Gastrocnemius medialis (tissue), 4 donors: ENCODE measurements at places on chromosomes 3 and 15.

DNA sequence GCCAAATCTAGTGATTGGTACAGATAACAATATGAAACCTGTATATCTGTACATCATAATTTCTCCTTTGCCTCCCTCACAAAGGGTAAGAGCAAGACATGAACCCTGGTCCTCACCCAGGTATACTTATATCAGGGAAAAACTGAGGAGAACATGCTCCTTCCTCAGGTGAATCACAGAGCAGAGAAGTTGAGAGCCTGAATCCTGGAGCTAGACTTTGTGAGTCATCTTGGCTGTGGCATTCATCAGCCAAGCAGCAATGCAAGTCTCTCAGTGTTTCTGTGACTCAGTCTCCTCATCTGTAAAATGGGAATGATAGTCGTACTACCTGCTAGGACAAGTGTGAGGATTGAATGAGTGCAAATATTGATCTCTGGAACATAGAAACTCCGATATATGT lies 165.7 kb upstream of the ADAMTS9 start:
- H3K4me3 ChIP-seq: no peak overlapping the region
- peaks cover 6% of the 10 kb centered on the region for H3K4me1 ChIP-seq
- no peaks in the 10 kb centered on the region for H3K36me3 ChIP-seq
- DNase-seq: no peak

- no peaks in the 10 kb centered on the region for H3K4me1 ChIP-seq
- no peak overlapping the region for H3K4me3 ChIP-seq
- H3K27me3 ChIP-seq: no peaks in the 10 kb centered on the region
Measured at GRCh38 chr3:53544357-53544756, 49.9 kb downstream of the CACNA1D start.

- H3K4me3 ChIP-seq: no peak overlapping the region
- DNase-seq: peak; percentile 17
- no peaks in the 10 kb centered on the region for H3K36me3 ChIP-seq
Measured at GRCh38 chr3:160106905-160107861, 118.0 kb upstream of the C3orf80 start.

- H3K27ac ChIP-seq: no peak overlapping the region
- no peak for DNase-seq
- no peaks in the 10 kb centered on the region for H3K27me3 ChIP-seq
- no peaks in the 10 kb centered on the region for H3K4me1 ChIP-seq
Measured at GRCh38 chr15:65599677-65600076, 11.3 kb downstream of the INTS14 start.

- no peaks in the 10 kb centered on the region for H3K36me3 ChIP-seq
- H3K27me3 ChIP-seq: no peaks in the 10 kb centered on the region
- no peak overlapping the region for H3K4me3 ChIP-seq
- no peak overlapping the region for H3K27ac ChIP-seq
- no peak for DNase-seq
Measured at GRCh38 chr15:26892182-26892518, 25.3 kb downstream of the GABRA5 start.

GRCh38 chr15:63071288-63071909 lies 28.9 kb downstream of the TPM1 start:
- H3K36me3 ChIP-seq: peaks cover 1% of the 10 kb centered on the region
- no peak for DNase-seq
- no peak overlapping the region for H3K4me3 ChIP-seq
- H3K27ac ChIP-seq: no peak overlapping the region
- H3K27me3 ChIP-seq: no peaks in the 10 kb centered on the region

GRCh38 chr15:57054204-57054750 lies 135.8 kb downstream of the TCF12 start:
- no peaks in the 10 kb centered on the region for H3K36me3 ChIP-seq
- no peak overlapping the region for H3K4me3 ChIP-seq
- no peak for DNase-seq
- no peaks in the 10 kb centered on the region for H3K27me3 ChIP-seq
- peaks cover 45% of the 10 kb centered on the region for H3K4me1 ChIP-seq
- no peak overlapping the region for H3K27ac ChIP-seq

GRCh38 chr15:83998486-83998885 lies 237.1 kb upstream of the GOLGA6L4 start:
- H3K4me3 ChIP-seq: no peak overlapping the region
- no peak for DNase-seq
- no peaks in the 10 kb centered on the region for H3K36me3 ChIP-seq
- H3K4me1 ChIP-seq: no peaks in the 10 kb centered on the region
- no peak overlapping the region for H3K27ac ChIP-seq

- no peak overlapping the region for H3K27ac ChIP-seq
- no peak for DNase-seq
- no peaks in the 10 kb centered on the region for H3K36me3 ChIP-seq
- no peak overlapping the region for H3K4me3 ChIP-seq
- H3K4me1 ChIP-seq: peaks cover 11% of the 10 kb centered on the region
- H3K27me3 ChIP-seq: no peaks in the 10 kb centered on the region
Measured at GRCh38 chr3:128969993-128970739, 23.7 kb downstream of the CFAP92 start.

DNA sequence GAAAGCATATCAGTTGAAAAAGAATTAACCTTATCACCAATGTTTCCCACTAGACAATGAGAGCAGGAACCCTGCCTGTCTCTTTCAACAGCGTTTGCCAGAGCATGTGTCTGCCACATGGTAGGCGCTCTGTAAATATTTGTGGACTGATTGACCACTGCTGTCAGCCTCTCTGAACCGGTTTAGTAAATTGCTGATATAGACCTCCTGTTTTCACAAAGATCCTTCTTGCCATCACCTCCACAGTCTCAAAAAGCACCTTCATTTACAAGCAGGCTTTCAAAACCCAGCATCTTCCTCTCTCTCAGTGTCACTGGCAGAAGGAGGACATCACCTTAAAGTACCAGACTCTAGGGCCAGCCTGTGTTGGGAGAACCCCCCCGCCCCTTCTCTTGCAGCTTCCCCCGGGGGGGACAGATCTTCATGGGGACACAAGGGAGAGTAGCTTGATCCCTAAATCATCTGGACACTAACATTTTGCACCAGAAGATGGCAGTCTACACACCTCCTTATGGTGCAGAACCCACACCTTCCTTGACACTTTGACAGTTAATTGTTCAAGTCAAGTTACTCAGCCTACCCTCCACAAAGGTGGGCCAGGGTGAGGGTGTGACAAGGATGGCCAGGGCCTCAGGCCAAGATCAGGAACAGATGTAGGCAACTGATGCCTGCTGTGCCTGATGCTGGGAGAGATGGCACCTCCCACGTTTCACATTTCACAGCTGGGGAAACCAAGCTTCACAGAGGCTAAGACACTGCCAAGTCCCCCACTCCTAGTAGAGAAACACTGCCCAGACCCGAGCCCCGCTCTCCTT lies 37.8 kb upstream of the USP3 start:
- no peaks in the 10 kb centered on the region for H3K27me3 ChIP-seq
- no peaks in the 10 kb centered on the region for H3K36me3 ChIP-seq
- DNase-seq: peak; percentile 18

DNA sequence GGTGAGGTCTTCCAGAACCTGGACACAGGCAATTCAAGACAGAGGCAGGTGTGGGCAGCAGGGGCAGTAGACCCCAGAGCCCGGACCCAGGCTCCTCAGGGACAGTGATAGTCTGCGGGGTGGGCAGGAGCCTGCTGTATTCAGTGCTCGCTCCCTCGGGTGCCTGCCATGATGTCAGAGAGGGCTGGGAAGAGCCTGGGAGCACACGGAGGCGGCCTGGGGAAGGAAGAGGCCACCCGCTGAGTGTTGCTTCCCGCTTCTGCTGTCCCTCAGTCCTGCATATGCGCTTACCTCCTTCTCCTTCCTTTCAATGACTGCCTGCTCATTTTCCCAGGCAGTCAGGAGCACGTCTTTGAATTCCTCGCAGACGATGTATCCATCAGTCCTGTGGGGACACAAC lies 22.8 kb downstream of the TMEM43 start:
- DNase-seq: no peak
- H3K4me1 ChIP-seq: peaks cover 26% of the 10 kb centered on the region
- H3K27ac ChIP-seq: no peak overlapping the region
- no peaks in the 10 kb centered on the region for H3K36me3 ChIP-seq
- no peaks in the 10 kb centered on the region for H3K27me3 ChIP-seq
- no peak overlapping the region for H3K4me3 ChIP-seq

- H3K4me1 ChIP-seq: peaks cover 3% of the 10 kb centered on the region
- no peak overlapping the region for H3K4me3 ChIP-seq
Measured at GRCh38 chr15:84725001-84725491, 9.1 kb upstream of the SEC11A start.

DNA sequence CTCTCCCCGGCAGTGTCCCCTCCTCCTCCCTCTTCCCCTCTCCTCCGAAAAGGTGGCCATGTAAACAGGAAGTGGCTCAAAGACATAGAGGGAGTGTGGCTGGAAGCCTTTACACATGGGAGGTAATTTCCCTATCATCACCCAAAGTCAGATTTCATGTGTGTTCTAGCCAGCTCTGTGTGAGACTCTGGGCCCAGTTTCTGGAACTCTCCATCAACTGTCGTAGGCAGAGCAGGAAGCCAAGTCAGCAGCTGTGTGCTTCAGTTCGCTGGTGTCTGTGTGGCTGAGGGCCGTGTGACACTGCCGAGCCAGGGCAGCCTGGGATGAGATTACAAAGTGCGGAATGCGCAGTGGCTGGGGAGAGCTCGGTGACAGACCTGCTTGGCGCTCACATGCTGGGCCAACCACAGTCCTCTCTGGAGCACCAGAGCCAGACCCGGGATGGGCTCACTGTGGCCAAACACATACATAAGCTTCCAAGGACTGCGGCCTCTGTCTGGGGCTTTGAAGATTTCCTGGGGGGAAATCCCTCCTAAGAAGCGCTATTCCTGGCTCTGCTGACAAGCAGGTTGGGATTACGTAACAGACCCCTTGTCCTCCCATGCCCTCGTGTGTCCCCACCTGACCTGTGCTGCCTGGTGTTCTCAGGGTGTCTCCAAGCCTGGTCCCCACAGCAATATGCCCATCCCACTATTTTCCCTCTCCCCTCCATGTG lies 50.7 kb downstream of the UMPS start:
- H3K4me1 ChIP-seq: peaks cover 42% of the 10 kb centered on the region
- peak; percentile 96 for DNase-seq
- H3K4me3 ChIP-seq: peak overlapping the region; percentile 34

GRCh38 chr3:157916672-157917071 lies 189.5 kb downstream of the SHOX2 start:
- no peak overlapping the region for H3K27ac ChIP-seq
- no peaks in the 10 kb centered on the region for H3K27me3 ChIP-seq
- H3K4me1 ChIP-seq: no peaks in the 10 kb centered on the region
- H3K4me3 ChIP-seq: no peak overlapping the region

- peaks cover 5% of the 10 kb centered on the region for H3K36me3 ChIP-seq
- H3K27me3 ChIP-seq: no peaks in the 10 kb centered on the region
- no peak for DNase-seq
- H3K27ac ChIP-seq: peak overlapping the region; percentile 23
Measured at GRCh38 chr3:122770521-122771202, 23.0 kb downstream of the HSPBAP1 start.

DNA sequence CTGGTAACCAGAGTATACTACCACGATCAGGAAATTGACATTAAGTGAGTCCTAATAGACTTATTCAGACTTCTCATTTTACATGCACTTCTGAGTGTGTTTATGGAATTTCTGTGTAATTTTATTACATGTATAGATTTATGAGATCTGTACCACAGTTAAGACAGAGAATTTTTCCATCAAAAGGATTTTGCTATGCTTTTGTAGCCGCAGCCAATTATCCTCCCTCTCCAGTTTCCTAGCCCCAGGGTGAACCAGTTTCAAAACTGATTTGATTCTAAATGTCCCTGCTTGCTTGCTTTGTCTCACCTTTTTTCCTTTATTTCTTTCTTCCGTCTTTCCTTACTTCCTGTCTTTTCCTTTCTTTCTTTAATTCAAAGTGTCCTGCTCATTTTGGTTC lies 661.2 kb upstream of the BCHE start:
- H3K27ac ChIP-seq: no peak overlapping the region
- no peak for DNase-seq
- no peaks in the 10 kb centered on the region for H3K36me3 ChIP-seq
- no peak overlapping the region for H3K4me3 ChIP-seq

- H3K36me3 ChIP-seq: no peaks in the 10 kb centered on the region
- H3K4me1 ChIP-seq: no peaks in the 10 kb centered on the region
- DNase-seq: no peak
- H3K27ac ChIP-seq: no peak overlapping the region
- H3K27me3 ChIP-seq: peaks cover 2% of the 10 kb centered on the region
Measured at GRCh38 chr3:53065841-53066480, 20.1 kb upstream of the SFMBT1 start.

DNA sequence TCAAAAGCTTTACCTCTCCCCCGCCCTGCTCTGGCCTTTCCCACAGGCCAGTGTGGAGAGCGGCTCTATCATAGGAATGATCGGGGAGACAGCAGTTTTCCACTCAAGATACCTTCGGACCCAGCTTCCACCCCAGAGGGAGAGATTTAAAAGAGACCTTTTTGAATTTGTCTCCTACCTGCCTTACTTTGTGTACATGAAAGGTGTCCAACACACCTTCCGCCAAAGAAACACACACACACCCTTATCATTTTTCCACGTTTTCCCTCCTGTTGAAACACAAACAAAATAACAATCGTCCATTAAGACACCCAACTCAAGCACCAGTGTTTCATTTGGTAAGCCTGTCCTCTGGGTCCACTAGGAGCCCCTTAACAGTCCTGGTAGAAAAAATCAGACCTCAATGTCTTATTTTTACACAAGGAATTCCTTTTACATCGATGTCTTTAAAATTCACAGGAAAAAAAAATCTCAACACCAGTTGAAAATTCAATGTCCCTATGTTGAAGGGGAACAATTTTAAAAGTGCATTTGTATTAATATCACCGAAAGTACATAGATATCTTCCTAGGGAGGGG lies 4.0 kb downstream of the HES1 start:
- peak overlapping the region; percentile 99 for H3K27ac ChIP-seq
- peaks cover 50% of the 10 kb centered on the region for H3K4me1 ChIP-seq
- H3K36me3 ChIP-seq: no peaks in the 10 kb centered on the region
- DNase-seq: no peak

DNA sequence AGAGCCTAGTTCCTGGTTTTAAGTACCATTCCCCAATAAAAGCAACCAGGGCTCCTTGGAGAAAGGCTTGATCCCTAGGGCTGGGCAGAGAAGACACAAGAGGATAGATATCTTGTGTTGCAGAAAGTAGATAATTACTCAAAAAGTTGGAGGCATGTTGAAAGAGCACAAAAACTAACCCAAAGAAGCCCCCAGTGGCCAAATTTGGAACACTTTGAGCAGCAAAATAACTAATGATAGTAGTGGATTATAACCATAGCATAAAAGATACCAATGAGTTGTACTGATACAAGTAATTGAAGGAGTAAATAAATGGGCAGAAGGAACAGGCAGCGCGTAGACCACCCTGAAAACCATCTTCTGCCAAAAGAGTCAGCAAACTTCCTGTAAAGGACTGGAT lies 12.0 kb downstream of the EXOSC7 start:
- peak overlapping the region; percentile 23 for H3K27ac ChIP-seq
- peaks cover 35% of the 10 kb centered on the region for H3K4me1 ChIP-seq
- no peak for DNase-seq
- no peaks in the 10 kb centered on the region for H3K27me3 ChIP-seq
- no peak overlapping the region for H3K4me3 ChIP-seq
